ENCODE measurements at places on chromosomes 4 and X.

GRCh38 chr4:52751487-52751911 is 274 bp upstream of the ERVMER34-1 start:
- no peak for DNase-seq

DNA sequence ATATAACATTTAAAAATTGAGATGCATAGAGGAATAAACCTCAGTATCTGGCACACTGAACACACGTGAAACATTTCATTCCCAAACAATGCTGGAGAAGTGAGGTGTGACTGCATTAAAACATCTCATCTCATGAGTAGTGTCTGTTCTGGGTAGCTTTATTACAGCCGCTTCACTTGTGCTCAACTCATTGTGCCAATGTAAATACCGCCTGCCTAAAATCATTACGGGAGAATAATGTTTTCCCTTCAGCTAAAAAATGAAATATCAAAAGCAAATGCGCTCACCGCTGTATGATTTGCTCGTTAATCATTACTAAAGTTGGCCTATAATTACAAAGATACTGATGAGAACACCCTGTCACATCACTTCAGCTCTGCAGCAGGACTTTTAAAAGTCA is 110.2 kb upstream of the PRPS2 start:
- no peak for DNase-seq

DNA sequence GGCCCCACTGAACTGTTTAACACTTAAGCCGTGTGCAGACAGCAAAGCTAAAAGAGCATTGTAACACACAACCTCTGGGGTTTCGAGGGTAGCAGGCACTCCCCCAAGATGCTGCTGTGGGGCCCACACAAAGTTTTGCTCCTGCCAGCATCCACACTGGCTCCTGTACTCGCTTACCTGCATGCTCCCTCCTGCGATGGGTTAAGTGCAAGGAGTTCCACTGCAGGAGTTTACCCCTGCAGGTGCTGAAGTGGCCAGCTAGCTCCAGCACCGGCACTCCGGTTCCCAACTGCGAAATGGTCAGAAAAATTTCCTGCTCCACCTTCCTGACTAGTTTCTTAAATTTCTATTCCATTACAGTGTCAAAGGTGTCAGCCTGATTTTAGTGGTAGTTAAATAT is 443.5 kb downstream of the PCDH10 start:
- DNase-seq, result no peak

GRCh38 chr4:156177941-156178340 is 224.3 kb upstream of the CTSO start:
- no peak for DNase-seq

- DNase-seq, result no peak
Observed at GRCh38 chr4:51843309-51844152, 578 bp downstream of the DCUN1D4 start.

GRCh38 chr4:152578670-152579069 is 42.8 kb upstream of the FBXW7 start:
- DNase-seq, result no peak

DNA sequence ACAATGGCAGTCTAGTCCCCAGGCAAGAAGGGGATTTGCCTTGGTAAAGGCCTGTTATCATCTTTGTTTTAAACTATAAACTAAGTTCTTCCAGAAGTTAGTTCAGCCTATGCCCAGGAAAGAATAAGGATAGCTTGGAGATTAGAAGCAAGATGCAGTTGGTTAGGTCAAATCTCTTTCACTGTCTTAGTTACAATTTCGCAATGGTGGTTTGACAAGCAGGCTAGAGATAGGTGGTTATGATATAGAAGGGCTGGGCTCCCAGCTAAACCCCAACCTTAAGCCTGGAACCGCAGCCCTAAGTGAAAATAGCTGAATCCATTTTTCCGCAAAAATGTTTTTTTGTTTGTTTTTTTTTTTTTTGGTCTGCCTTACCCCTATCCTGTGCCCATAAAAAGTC is 41.8 kb upstream of the NEIL3 start:
- no peak for DNase-seq

DNA sequence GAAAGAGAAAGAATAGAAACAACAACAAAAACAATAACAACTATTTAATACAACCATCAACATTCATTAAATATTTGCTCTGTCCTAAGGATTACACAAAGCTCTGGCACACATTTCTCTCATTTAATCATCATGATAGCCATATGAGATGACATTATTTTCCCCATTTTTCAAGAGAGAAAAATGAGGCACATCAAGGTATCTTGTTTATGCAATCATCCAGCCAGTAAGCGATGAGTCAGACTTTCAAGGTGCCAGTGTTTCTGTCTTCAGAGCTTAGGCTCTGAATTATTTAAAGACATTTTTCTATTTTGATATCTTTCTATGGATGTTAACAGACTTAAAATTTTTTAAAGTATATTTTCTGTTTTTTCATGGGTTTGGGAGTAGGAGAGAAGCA is 541.8 kb upstream of the SMIM31 start:
- no peak for DNase-seq

- DNase-seq, result no peak
Observed at GRCh38 chrX:53236025-53236679, 11.1 kb upstream of the KDM5C start.

DNA sequence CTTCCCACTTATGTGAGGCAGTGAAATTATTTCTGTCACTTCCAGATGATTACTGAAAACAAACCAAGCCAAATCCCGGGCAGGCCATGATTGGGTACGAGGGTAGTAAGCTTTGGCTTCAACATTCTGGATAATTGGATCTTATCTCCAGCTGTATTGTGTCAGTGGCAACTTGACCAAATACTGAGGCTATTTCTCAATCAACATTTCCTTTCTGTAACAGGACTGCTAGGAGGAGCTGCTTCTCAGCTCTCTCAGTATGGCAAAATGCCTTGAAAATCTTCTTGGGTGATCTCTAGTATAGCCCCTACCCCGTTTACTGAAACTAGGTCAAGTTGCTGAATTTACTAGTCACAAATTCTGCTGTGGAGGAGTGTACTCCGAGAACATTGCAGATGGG is 169.3 kb upstream of the FRMPD4 start:
- DNase-seq, result no peak

DNA sequence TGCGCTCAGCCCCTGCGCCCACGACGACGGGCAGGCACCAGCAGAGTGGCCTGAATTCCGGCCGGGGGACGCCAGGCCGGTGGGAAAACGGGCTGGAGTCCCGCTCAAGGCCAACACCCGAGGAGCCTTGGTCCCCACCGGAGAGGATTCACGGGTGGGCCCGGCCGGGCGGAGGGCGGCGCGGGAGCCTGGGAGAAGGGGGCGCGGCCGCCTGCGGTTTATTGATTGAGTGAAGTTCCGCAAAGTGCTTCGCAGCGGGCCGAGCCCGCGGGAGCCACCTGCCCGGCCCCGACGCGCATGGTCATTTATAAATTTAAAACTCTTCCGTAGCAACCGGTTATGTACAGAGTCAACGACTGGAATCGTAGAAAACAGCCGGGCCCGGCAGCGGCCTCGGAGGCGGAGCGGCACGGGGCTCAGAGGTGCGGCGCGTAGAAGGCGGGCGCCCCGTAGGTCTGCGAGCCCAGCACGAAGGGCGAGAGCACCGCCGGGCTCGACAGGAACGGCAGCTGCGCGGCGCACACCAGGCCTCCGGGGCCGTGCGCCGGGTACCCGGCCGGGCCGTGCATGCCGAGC is 3.6 kb downstream of the NKX1-1 start:
- no peak for DNase-seq

- DNase-seq, result peak; percentile 83
Observed at GRCh38 chr4:40525752-40526598, 103.7 kb downstream of the RBM47 start.

DNA sequence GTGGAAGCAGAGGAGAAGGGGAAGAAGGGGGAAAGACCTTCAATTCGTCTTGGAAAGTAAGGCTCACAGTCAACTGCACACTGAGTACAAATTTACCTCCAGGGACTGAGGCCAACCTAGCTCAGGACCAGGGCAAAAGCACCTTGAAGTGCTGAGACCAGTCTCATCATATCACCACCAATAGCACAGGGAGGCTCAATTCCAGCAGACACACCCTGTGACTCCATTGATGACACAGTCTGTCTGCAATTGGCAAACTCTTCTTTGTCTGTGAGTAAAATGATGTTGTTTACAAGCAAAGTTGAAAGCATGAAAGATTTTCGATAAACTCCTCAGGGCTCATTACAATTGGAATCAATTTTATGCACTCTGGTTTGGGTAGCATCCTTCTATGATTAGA is 32.3 kb downstream of the TRIML1 start:
- no peak for DNase-seq

DNA sequence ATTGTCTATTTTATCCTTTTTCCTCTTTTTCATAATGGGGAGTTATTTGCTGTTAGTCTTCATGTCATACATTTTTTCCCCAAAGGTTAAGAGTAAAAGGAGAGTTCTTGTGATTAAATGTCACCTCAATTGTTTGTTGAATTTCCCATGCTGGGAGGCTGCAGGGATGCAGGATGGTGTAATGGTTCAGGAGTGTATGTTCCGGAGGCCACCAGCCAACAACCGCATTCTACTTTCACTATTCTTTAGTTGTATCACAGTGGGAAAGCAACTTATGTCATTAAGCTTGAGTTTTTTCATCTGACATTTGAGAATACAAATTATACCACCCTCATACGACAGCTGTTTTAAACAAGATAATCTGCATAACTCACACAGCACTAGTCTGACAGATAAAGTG is 15.4 kb downstream of the AFP start:
- no peak for DNase-seq

GRCh38 chrX:150570512-150570911 is 2.1 kb downstream of the MTM1 start:
- no peak for DNase-seq

GRCh38 chr4:163384434-163384833 is 40.7 kb downstream of the NPY5R start:
- DNase-seq, result no peak

GRCh38 chrX:144732588-144732987 is 514.7 kb upstream of the SPANXN1 start:
- DNase-seq, result no peak

Data from stromal cell of bone marrow (primary cell).